ENCODE measurements at places on chromosomes 2 and 18.

DNA sequence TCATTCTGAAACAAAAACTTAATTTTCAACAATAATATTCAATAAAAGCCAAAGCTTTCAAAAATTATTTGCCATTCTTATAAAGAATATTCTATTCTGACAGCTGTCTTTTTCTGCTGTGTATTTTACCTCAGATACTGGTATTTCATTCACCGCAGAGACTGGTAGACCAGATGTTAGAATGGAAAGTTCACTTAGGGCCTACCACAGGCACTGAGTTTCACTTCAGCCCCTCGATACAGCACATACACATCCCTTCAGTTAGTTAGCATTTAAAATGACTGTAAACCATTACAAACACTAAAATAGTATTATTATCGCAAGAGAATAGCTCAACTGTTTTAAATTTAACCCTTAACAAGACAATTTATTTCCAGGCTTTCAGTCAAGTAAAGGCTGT is 24.2 kb upstream of the GATA6 start:
- DNase-seq = no peak

DNA sequence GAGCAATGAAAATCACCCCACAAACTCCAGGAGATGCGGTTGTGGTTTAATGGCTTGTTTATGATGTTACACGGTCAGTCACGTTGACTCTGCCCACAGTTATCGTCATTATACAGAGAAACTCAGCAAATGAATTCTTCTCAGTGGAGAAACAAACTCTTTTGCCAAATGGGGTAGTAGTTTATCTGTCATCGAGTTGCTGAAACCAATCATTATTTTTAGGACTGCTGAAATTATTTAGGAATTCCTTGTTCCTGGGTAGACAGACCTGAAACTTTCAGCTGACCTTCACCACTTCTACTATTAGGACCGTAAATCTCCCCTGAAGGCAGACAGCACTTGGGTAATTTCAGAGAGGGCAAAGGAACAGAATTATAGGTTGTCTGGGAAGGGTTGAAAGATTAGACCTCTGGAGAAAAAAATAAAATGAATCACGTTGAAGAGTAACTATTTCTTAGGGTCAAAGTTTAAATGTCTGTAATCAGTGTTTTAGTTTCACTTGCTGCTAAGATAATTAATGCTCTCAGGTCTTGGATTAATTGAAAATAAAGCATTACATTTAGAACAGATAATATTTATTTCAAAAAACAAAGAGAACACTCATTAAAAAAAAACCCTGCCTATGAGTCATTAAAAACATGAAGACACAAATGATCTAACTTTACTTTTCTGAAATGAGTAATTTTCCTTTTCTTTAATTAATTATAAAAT is 52.1 kb upstream of the LYPD6 start:
- DNase-seq = no peak

GRCh38 chr18:79782566-79783308 is 15.0 kb upstream of the KCNG2 start:
- DNase-seq = no peak

GRCh38 chr2:61620244-61621159 is 82.3 kb upstream of the XPO1 start:
- DNase-seq = peak; percentile 41

DNA sequence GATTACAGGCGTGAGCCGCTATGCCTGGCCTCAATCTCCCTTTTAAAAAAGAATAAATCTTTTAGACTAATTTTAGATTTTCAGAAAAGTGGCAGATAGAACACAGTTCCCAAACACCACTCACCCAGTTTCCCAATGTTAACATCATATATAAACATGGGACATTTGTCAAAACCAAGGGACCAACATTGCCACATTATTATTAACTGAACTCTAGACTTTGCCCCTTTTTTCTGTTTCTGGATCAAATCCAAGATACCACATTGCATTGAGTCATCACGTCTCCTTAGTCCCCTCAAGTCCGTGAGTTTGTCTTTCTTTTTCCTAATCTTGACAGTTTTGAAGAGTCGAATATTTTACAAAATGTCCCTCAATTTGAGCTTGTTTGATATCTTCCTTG is 2.4 kb downstream of the C2orf42 start:
- DNase-seq = no peak

DNA sequence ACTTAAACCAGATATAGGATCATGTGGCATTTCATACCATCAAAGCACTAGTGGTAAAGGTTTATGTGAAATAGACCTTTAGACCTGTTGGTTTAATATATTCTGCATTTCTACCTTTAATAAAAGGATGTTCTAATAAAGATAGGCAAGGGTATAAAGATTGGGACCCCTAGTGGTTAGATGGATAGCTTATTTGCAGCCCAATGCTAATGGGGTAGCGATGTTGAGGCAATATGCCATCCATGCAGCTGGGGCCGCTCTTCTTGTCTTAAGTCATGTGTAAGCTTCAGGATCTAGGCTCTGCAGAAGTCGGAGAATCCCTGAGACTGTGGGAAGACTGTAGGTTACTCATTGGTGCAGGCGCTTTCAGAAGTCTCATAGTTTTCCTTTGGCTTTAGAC is 114.9 kb downstream of the ICOS start:
- DNase-seq = no peak

DNA sequence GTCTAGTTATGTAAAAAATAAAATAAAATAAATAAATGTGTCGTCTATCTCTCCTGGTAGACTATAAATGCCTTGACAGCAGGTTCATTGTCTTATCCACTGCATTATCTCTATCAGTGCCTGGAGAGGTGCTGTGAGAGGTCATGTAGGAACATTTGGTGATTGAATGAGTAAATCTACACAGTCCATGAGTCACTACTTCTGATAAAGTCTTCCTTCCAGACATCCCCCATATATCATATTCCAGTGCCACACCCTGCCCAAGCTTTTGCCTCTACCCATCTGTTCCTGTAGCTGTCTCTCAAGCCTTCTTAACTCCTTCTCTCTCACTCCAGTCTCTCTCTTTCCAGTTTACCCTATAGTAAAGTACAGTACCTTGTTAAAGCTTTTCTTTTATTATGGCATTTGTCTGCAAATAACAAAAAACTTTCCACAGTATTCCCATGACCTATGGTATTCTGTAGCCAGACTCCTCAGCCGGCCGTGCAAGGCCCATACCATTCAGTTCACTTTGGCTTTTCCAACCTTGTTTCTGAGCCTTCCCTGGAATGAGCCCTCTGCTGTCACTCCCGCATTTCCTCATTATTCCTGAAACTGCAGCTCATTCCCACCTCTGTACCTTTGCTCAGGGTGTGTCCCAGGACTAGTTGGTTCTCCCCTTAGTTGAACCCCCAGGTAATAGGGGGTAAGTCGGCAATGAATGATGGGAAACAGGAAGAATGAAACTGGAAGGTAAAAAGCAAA is 37.5 kb downstream of the ANXA4 start:
- DNase-seq = peak; percentile 51

- DNase-seq = no peak
Observed at GRCh38 chr2:55961318-55961911, 37.8 kb upstream of the EFEMP1 start.

- DNase-seq = no peak
Observed at GRCh38 chr2:28681606-28682005, 70.0 kb upstream of the PPP1CB start.

DNA sequence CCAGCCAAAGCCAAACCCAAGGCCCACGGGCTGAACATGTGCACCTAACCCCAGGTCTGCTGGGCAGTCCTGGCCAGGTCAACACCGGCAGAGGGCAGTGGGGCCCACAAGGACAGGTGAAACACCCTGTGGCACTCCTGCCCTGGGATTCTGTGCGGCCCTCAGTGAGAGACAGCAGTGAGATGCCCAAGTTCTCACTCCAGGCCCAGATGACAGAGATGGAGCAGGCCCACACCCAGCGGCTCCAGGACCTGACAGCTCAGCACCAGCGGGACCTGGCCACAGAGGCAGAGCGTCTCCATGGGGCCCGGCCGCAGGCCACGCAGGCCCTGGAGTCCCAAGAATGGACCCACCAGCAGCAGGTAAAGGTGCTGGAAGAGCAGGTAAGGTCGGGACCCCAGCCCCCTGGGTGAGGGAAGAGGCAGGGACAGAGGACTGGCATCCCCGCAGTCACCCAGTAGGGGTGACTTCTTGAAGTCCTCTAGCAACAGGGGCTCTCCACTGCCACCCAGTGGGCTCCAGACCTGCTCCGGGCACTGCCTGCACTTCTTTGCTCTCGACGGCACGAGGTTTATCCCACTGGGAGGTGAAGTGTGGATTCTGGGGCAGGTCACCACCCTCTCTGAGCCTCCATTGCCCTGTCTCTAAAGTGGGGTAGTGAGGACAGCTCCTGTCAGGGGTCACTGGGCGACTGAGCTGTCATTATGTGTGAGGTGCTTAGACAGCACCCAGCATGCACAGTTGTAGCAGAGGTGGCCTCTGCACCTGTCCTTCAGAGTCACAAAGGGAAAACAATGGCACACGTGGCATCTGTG is 8.8 kb upstream of the SNED1 start:
- DNase-seq = no peak

DNA sequence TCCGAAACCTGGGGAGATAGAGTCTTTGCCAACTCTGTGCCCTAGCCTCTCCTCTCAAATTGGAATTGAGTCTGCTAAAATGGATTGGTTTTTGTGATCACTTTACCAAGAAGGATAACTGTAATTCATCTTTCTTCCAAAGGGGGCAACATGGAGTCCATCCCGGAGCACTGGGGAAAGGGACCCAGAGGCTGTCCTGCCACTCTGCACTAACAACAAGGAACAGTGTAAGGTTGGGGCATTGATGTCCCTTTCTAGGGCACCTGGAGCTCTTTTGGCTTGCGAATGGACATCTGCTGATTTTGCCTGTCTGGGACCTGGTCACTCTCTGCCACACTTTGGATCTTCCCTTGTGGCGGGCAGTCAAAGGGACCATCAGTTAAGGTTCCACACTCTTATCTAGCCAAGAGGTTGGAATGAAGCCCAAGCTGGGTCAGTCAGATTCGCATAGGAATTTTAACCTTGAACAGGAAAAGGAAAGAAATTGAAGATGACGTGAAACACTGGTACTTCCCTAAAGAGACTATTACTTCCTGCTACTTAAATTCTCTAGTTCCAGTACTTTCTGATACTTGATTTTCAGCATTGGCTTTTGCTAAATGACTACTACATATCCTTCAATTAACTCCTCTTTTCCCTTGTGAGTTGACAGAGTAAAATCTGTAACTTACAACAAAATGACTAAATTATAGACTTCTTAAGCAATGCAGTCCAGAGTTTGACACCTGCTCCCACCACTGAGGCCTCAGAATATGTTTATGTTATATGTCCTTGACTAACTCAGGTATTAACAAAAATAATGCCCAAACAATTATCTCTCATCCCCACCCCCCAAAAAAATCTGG is 64.7 kb upstream of the KLF7 start:
- DNase-seq = no peak

GRCh38 chr18:13440277-13441248 is 222.0 kb downstream of the LDLRAD4 start:
- no peak for DNase-seq

DNA sequence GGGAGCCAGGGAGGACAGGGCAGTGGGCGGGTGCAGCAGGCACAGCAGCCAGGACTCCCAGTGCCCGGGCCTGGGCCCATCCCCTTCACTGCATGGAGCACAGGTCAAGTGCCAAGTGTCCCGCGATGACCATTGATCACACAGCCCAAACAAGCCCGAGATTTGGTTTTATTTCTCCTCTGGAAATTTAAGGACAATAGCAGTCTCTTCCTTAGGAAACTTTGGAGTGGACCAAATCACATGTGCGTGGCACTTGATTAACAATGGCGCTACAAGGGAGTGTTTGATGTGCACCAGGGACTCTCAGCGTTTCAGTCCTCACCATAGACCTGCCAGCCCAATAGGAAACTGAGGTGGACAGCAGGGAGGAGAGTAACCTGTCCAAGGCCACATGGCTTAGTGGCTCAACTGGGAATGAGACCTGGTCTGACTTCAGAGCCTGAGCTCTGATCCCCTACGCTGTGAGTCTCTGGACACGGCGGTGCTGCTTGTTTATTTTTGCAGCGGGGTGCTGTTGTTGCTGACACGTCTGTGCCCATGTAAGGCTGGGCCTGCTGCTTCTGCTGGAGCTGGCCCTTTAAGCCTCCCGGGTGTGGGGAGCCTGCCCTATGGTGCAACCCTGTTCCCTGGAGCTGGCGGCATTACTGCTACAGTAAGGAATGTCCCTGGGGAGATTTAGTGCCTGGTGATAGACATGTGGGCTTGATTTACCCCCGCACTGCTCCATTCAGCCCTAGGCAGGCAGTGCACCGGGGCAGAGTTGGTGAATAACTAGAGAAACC is 194.2 kb downstream of the INHBB start:
- peak; percentile 90 for DNase-seq

- no peak for DNase-seq
Observed at GRCh38 chr2:237126519-237127174, 41.0 kb downstream of the COPS8 start.

GRCh38 chr2:96918754-96919550 is 49.1 kb upstream of the SEMA4C start:
- no peak for DNase-seq

- no peak for DNase-seq
Observed at GRCh38 chr2:212540341-212540740, 1.7 kb upstream of the ERBB4 start.

- no peak for DNase-seq
Observed at GRCh38 chr18:31500051-31500688, 2.2 kb downstream of the DSG2 start.

DNA sequence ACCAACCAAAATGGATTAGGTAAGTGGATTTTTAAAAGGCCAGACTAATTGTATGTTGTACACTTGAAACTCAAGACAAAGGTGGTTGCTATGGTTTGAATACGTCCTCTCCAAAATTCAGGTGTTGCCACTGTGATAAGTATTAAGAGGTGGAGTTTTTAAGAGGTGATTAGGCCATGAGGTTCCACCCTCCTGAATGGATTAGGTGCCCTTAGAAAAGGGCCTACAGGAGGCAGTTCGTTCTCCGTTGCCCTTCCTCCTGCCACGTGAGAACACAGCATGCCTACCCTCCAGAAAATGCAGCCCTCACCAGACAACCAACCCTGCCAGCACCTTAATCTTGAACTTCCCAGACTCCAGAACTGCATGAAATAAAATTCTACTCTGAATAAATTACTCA is 51.2 kb downstream of the CHMP3 start:
- no peak for DNase-seq

DNA sequence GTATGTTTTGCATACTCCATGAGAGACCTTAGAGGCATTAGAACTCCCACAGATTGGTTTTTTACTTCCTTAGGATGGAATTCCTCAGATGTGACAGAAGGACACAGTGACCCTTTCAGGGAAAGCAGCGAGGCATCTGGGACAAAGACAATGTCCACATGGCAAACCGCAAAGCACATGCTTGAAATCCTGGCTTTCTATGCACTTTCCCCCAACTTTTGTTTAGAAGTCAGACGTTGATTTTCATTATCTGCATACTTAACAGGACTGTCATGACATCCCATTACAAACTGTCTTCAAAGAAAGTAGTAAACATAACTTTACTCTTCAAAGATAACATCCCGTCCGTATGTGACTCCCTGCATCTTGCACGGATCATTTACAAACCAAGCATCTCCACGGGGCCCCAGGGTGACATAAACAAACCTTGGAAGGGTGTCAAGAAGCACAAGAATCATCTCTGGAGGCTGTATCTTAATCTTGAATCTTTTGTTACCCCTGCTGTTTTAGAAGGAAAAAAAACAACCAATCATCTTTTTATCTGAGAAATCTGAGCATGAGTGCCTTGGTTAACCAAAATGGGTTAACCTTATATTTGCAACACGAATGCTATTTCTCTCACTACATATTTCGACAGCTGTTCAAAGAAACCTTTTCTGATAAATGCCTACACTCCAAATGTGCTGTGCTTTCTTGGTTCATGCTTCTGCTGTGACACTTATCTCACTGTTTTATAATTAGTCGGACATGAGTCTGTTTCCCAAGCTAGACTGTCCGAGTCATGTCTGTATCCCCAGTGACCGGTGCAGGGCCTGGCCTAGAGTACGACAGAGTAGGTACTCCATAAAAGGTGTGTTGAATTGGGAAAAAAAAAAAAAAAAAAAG is 90.8 kb downstream of the CCBE1 start:
- no peak for DNase-seq

Data from HS-5 (cell line).